ENCODE measurements at places on chromosomes 3 and 15. TPM values are rescaled to one million over a fixed set of nuclear protein-coding genes. Genes with fewer than 3 reads are reported as not detected.

DNA sequence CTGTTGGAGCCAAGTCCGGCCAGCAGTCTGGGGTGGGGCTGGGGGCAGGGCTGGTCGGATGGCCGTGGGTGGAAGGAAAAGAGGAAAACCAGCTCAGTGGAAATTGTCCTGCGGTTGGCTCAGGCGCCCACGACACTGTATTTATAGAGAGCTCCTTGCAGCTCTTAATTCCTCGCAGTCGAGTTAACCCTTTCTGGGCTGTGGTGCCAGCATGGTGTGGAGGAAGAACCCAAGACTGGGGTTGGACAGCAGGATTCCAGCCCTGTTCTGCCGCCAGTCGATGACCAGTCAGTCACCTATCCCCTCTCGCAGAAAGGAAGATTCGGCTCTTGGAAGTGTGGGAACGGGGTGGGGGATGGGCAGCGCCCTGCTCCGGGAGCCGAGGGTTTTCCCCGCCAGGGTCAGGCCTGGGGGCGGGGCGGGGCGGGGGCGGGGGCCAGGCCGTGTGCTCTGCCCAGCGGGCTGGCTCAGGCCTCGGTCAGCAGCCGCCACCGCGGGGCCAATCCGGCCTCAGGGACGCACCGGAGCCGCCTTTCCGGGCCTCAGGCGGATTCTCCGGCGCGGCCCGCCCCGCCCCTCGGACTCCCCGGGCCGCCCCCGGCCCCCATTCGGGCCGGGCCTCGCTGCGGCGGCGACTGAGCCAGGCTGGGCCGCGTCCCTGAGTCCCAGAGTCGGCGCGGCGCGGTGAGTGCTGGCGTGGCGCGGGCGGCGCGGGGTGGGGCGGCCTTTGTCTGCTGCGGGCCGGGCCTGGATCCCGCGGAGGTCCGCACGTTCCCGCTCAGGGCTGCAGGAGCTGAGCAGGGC lies at the start of gene CD276:
CD276 (plus strand) TSS at position 607 of the 804 bp plus-strand sequence. CDS start 15,257 bp downstream, outside the sequence.
- no peaks in the 10 kb centered on the region for H3K36me3 ChIP-seq
- peak within 1 kb of the TSS; percentile 93 for H3K4me3 ChIP-seq
- H3K27ac ChIP-seq, result peak within 1 kb of the TSS; percentile 66
- H3K4me1 ChIP-seq, result peaks cover 34% of the 10 kb centered on the region
- DNase-seq, result peak; percentile 84

GRCh38 chr15:66071160-66071920 lies 182.2 kb downstream of the MEGF11 start:
- no peak overlapping the region for H3K4me3 ChIP-seq
- H3K27ac ChIP-seq, result no peak overlapping the region
- no peak for DNase-seq

- no peaks in the 10 kb centered on the region for H3K4me1 ChIP-seq
- no peaks in the 10 kb centered on the region for H3K27me3 ChIP-seq
- no peak overlapping the region for H3K4me3 ChIP-seq
- no peak overlapping the region for H3K27ac ChIP-seq
Measured at GRCh38 chr3:11583235-11583634, 60.5 kb downstream of the VGLL4 start.

GRCh38 chr3:179330438-179330837 lies 7.6 kb downstream of the ZNF639 start:
- no peak for DNase-seq
- H3K36me3 ChIP-seq, result peaks cover 72% of the 10 kb centered on the region
- no peak overlapping the region for H3K27ac ChIP-seq
- H3K4me3 ChIP-seq, result no peak overlapping the region
- no peaks in the 10 kb centered on the region for H3K4me1 ChIP-seq

DNA sequence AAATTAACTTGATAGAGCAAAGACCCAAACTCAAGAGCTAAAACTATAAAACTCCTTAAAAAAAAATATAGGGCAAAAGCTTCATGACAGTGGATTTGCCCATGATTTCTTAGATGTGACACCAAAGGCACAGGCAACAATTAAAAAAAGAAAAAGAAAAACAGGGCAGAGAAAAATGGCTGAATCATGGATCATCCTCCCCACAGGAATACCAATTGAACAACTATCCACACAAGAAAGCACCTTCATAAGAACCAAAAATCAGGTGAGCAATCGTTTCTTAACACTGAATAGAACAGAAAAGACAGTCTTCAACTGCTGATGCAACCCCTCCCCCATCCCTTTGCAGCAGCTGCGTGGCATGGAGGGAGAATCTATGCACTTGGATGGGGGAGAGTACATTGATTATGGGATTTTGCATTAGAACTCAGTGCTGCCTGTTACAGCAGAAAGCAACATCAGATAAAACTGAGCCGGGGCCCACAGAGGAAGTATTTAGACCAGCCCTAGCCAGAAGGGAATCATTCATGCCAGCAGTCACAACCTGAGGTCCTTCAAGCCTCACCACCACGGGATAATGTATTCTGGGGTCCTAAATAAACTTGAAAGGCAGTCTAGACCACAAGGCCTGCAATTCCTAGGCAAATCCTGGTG lies 15.7 kb downstream of the C3orf33 start:
- H3K27ac ChIP-seq, result no peak overlapping the region
- H3K4me1 ChIP-seq, result no peaks in the 10 kb centered on the region
- H3K4me3 ChIP-seq, result no peak overlapping the region
- DNase-seq, result no peak
- H3K36me3 ChIP-seq, result 0 out of 2 replicates have a peak, but pooled peaks cover 5% of the 10 kb centered on the region

Gene AGBL1
- not detected for total RNA-seq

Gene IL20RB
- total RNA-seq, result 3.8 TPM
